ENCODE measurements at places on chromosomes 3 and 15. TPM values are rescaled to one million over a fixed set of nuclear protein-coding genes. Genes with fewer than 3 reads are reported as not detected.

Gene SLC24A5
- polyA plus RNA-seq = 0.23 TPM

GRCh38 chr3:3189102-3189727 lies 9.7 kb upstream of the CRBN start:
- DNase-seq = no peak

DNA sequence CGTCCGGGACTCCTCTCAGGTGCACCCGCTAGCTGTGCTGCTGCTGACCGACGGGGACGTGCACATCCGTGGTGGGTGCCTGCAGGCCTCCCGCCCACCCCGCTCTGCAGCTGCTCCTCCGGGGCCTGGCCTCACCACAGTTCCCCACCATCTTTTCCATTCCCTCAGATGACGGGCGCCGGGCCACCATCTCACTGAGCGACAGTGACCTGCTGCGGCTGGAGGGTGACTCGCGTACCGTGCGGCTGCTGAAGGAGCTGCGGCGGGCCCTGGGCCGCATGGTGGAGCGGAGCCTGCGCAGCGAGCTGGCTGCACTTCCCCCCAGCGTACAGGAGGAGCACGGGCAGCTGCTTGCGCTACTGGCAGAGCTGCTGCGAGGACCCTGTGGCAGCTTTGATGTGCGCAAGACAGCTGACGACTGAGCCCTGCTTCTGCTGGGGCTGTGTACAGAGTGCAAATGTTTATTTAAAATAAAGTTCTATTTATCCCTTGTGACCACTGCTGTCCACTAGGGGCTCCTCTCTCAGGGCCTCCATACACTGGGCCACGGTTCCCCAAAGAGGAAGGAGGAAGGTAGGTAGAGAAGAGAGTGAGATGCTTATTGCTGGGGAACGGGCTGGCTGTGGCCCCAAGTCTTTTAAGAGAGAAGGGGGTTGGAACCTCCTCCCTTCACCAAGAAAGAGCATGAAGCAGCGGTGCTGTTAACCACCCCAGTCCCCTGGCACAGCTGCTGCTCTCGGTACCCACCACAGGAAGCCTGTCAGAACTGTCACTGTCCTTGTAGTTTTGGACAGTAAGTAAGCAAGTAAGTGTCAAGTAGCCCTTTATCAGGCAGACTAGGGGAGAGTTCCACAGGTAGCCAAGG lies 47.0 kb downstream of the DHX30 start:
- DNase-seq = no peak

DNA sequence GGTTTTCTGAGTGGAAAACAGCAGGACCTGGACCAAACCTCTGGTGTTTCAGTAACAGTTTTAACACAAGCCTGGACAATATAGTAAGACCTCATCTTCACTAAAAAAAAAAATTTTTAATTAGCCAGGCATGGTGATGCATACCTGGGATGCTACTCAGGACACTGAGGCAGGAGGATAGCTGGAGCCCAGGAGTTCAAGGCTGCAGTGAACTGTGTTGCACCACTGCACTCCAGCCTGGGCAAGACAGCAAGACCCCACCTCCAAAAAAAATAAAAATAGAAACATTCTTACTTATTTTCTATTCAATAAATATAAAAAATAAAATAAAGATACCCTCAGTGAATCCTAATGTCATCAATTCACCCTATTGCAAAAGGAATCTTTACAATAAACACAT lies 21.5 kb downstream of the ULK4 start:
- no peak for DNase-seq

GRCh38 chr3:79810581-79810980 lies 42.8 kb upstream of the ROBO1 start:
- DNase-seq = no peak

Gene SLC38A3
- 3.2 TPM for polyA plus RNA-seq

DNA sequence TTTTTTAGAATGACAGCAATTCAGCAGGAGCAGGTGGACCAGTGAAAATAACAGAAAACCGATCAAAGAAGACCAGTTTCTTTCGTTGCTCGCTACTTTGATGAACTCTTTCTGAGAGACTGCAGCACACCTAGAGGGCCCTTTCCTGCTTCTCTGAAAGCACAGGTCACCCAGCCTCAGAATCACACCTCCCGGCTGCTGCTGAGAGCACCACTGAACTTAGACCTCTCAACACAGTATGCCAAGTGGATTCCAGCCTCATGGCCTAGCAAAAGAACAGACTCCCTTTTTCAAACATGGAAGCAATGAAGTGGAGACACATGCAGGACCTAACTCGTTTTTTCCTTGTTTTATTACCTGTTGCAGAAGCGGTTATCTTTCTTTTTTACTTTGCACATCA lies 13.9 kb upstream of the APH1B start:
- DNase-seq = no peak

Gene NMNAT3
- polyA plus RNA-seq = 10.0 TPM

DNA sequence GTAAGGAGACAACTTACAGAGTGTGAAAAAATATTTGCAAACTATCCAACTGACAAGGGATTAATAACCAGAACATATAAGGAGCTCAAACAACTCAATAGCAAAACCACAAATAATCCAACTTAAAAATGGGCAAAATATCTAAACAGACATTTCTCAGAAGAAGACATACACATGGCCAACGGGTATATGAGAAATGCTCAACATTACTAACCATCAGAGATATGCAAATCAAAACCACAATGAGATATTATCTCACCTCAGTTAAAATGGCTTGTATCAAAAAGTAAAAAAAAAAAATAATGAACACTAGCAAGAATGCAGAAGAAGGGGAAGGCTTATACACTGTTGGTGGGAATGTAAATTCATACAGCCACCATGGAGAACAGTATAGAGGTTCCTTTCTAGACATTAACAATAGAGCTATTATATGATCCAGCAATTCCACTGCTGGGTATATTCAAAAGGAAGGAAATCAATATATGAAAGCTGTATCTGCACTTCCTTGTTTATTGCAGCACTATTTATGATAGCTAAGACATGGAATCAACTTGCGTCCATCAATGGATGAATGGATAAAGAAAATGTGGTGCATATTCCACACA lies 998.6 kb downstream of the NAALADL2 start:
- DNase-seq = no peak

DNA sequence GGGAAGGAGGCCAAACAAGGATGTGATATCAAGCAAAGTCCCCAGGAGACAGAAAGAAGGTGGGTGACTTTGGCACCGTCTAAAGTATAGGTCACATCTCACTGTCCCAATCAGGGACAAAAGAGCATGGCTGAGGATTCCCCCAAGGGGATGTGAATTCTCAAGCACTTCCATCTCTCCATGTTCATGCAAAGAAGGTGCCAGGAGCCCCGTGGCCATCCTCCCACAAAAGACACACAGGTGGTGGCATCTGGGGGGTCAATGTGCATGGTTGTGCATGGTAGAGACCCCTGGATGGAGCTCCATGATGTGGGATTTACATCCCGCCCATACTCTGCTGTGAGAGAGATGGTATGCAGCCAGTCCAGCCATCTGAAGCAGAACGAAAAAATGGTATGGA lies 145.7 kb upstream of the CTDSPL start:
- DNase-seq = no peak

- DNase-seq = no peak
Measured at GRCh38 chr3:147371771-147372340, 34.5 kb downstream of the ZIC4 start.

- DNase-seq = no peak
Measured at GRCh38 chr3:32423534-32423933, 31.9 kb downstream of the CMTM7 start.

GRCh38 chr3:142566096-142566495 lies 12.4 kb downstream of the ATR start:
- no peak for DNase-seq

DNA sequence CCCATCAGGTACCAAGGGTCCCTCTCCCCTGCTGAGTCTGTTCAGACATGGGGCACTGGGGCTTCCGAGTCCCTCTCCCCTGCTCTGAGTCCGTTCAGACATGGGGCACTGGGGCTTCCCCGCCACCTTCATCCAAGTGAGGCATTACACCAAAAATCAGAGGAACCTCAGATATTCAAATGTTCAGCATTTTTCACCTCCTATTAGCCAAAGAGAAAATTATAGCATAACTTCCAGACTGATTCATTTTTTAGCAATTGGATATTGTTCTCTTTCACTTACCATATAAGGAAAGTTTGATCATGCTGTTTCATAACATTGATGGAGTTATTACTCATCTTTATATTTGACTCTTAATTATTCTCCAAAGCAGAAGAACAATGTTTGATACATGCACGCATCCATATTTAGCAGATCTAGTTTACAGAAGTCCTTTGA lies 213.9 kb downstream of the MTHFS start:
- no peak for DNase-seq

- no peak for DNase-seq
Measured at GRCh38 chr15:91308199-91308598, 208.1 kb downstream of the SV2B start.

Data from left renal pelvis (tissue), 4 donors.